LHCN-M2 (cell line): ENCODE measurements at places on chromosomes 1 and 21.

- DNase-seq, result no peak
Measured at GRCh38 chr1:112674986-112675727, 698 bp downstream of the MOV10 start.

DNA sequence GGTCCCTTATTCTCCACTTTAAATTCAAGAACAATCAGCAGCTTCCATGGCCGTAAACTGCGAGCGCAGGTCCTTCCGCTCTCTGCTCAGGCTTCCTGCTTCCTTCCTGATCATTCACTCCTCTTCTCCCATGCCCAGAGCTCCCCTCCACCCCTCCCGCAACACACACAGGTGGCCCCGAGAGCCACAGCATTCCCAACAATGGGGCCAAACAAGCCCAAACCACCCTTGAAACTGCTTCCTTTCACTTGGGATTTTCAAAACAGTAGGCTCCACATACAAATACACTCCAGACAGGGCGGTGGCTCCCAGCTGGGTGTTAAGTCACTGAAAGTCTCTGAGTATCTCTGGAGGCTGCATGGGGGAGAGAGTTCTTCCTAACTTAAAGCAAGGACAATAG, 11.4 kb downstream of the FAM89A start:
- no peak for DNase-seq

DNA sequence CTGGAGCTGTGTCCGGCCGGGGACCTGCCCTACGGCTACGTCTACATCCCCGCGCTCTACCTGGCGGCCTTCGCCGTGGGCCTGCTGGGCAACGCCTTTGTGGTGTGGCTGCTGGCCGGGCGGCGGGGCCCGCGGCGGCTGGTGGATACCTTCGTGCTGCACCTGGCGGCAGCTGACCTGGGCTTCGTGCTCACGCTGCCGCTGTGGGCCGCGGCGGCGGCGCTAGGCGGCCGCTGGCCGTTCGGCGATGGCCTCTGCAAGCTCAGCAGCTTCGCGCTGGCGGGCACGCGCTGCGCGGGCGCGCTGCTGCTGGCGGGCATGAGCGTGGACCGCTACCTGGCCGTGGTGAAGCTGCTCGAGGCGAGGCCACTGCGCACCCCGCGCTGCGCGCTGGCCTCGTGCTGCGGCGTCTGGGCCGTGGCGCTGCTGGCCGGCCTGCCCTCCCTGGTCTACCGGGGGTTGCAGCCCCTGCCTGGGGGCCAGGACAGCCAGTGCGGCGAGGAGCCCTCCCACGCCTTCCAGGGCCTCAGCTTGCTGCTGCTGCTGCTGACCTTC, 412 bp downstream of the GPR25 start:
- DNase-seq, result no peak

DNA sequence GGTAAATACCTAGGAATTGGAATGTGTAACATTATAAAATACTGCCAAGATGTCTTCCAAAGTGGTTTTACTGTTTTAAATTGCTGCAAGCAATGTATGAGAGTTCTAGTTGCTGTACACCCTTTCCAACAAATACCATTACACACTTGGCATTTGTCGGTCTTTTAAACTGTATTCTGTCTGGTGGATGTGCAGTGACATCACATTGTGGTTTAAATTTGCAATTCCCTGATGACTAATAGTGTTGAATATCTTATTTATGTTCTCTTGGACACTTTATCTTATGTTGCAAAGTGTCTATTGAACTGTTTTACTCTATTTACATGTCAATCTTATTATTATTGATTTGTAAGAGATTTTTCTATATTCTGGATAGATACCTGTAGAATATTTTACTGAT, 561.2 kb upstream of the B3GALT2 start:
- peak; percentile 50 for DNase-seq

DNA sequence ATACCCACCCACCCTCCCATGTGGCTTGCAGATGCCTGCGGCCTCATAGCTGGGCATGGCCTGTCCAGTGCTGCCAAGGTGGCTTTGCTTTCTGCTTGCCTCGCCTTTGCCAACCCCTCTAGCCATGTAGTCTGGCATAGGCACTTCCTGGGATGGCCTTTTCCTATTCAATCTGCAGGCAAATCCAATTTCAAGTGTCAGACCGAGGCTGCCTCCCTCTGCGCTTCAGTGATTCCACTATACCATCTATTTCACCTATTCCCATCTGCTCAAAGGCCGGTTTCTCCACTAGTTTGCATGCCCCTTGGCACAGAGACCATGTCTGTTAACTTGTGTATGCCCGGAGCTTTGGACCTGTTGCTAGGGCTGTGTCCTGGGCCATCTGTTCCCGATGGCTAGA, 3.8 kb upstream of the ZBTB21 start:
- no peak for DNase-seq

DNA sequence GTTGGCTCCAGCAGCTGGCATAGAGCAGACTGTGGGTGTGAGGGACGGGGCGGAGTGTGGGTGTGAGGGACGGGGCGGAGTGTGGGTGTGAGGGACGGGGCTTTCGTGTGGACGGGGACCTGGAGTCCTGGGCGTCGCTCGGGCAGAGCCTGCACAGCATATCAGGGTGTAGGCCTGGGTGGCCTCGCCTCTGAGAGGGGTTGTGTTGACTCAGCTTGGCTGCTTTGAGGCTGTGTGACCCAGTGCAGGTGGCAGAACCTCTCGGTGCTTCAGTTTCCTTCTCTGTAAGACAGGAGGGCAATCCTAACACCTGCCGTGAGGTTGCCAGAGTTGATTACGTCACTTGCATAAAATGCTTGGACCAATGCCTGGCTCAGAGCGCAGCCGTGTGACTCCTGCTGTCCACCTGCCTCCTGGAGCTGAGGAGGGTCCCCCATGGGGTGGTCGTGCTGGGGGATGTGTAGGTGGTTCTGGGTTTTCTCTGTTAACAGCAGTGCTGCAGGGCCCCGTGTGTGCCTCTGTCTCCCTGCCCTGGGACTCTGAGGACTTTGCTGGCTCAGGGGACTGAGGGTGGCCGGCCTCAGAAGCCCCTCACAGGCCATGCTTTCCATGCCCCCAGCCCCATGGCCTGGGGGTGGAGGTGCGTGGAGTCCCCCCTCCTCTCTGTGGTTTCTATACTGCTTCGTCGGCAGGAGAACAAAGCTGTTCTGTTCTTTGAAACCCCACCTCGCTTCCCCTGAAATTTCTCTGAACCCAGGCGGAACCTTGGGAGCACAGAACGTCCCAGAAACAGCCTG, 15.4 kb downstream of the PDXK start:
- DNase-seq, result no peak

DNA sequence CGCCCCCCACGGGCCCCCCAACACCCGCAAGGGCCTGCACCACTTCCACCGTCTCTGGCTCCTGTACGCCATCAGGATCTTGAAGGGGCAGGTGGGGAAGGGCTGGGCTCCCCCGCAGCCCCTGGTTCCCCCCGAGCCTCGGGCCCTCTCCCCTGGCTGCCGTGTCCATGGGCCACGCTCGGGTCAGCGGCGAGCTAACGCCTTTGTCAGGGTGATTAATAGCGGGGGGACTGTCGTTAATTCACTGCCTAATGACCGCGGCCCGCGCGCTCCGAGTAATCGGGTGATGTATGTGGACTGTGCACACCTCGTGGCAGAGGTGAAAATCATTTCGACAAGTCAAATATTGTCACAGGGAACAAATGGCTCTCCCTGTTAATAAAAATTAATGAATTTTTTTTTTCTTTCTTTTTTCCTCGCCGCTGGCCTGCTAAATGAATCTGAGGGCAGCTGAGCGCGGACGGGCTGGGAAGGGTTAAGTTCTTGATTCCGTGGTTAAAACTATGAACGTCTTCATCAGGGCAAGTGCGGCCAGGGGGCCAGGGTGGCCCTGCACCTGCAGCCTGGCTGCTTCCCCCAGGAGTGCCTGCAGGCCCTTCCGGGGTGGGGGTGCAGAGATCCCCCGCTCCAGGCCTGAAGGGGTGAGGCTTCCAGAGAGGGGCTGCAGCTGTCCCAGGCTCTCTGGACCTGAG, 100.8 kb downstream of the PRDM16 start:
- DNase-seq, result no peak

DNA sequence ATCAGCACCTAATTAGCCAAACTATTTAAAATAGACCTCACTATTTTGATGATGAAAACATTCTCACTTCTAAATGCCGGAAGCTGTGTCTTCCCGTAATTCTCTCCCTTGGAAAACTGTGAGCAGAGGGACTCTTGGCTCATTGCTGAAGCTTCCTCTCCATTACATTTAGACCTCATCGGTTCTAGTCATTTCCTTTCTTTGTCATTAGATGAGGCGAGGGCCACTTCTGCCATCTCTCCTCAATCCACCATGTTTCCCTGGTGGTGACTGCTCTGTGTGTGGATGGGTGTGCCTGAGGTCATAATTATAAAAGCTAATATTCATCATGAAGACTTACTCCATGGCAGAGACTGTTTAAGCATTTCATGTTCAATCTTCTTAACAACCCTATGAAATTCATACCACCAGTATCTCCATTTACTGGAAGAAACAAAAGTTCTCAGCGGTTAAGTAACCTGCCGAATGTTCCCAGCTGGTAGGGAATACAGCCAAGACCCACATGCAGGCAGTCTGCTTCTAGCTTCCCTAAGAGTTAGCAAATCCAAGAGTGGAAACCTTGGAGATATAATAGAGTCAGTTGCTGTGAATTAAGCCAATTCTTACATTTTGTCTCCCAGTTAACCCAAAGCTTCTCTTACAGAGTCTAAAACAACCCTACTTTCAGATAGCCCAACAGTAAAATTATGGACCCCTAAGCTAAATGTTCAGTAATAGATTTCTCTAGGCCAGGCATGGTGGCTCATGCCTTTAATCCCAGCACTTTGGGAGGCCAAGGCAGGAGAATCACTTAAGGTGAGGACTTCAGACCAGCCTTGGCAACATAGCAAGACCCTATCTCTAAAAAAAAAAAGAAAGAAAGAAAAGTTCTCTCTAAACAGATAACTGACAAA, 156.2 kb downstream of the ZBTB18 start:
- no peak for DNase-seq

DNA sequence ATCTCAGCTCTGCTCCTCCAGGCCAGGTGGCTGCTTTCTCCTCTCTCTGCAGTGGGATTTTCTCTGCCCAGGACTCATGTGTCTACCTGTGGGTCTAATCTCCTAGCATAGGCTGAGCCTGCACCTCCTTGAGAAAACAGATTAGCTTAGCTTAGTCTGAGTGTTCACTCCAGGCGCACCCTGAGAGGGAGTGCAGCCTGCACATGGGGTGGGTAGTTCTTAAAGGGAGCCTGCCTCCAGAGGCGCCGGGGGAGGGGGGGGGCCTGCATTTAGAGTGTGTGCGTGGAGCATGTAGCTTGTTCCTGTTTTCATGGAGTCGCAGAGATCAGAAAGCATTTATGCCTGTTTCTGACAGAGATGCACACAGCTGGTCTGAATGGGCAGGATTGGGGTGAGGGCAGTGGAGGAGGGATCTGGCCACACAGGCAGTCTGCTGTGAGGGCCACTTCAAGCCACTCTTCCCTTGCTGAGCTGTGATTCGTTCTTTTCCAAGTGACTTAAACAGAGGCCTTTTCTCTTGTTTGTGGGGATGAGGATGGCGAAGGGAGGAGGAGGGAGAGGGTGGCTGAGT, 45.2 kb downstream of the GALNT2 start:
- DNase-seq, result no peak

DNA sequence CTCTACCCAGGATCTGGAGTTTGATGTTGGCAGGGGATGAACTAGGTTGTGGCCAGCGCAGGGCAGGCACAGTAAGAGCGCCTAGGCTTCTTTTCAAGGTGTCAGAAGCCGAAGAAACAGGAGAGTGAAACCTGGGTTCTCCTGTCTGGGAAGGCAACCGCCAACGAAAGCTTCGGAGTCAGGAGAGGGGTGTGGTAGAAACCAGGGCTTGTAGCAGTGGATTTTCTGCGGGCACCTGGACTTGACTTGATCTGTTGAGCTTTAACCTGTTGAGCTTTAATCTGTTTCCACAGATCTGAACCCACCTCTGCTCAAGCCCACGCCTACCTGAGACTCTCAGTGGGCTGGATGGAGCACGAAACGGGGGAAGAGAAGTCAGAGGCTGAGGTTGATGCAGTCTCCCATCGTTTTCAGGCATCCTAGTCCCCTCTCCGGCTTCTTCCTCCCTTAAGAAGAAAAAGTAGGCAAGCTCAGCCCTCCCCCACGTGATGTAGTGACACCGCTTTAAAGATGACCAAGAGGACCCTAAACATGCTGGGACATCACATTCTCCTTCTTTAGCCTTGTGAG, 9.3 kb downstream of the HLX start:
- DNase-seq, result no peak
